ENCODE measurements at places on chromosomes 2 and 18.

DNA sequence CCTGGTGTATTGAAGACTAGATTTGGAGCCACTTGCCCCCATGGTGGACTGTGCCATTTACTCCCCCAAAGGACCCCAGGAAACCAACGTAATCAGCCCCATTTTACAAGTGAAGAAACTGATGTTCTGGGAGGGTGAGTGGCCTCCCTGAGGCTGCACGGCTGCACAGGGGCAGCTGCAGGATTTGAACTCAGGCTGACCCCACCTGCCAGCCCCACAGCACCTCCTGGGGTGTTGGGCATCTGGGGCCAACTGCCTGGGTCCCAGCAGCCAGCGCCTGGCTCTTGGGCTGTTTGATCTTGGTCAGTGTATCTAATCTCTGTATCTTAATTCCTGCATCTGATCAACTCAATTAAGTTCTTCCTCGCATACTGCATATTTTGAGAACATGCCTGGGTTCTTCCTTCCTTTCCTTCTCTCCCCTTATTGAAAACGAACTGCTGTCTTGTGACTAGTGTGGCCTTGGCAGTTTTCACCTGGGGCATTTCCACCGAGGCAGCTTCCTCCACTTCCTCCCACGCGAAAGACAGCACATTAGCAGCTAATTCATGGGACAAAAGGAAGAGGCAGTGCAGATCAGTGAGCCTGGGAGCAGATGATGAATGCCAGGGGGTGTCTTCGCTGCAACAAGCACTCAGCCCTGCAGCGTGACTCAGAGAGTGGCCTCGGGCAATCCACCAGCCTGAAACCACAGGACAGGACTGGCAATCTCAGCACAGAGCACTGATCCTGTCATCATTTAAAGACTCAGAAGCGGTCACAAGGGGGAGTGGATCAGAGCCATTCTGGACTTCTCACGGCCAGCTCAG lies 184.1 kb upstream of the RAB12 start:
- DNase-seq: no peak

GRCh38 chr2:15170070-15170775 lies 390.9 kb downstream of the NBAS start:
- no peak for DNase-seq

GRCh38 chr18:22040533-22040932 lies 128.9 kb upstream of the GATA6 start:
- no peak for DNase-seq

DNA sequence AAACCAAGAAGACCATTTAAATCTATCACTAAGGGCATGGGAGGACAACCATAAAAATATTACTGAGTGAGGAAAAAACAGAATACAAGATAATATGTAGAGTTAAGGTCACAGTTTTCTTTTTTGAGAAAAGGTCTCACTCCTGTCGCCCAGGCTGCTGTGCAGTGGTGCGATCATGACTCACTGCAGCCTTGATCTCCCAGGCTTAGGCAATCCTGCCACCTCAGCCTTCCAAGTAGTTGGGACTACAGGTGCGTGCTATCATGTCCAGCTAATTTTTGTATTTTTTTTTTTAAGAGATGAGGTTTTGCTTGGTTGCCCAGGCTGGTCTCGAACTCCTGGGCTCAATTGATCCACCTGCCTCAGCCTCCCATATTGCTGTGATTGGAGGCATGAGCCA lies 24.0 kb downstream of the POLR1A start:
- no peak for DNase-seq

GRCh38 chr2:196249860-196250259 lies 78.5 kb upstream of the STK17B start:
- no peak for DNase-seq

- no peak for DNase-seq
These were observed 42.7 kb upstream of the ACTR3 start for GRCh38 chr2:113847144-113847543.

DNA sequence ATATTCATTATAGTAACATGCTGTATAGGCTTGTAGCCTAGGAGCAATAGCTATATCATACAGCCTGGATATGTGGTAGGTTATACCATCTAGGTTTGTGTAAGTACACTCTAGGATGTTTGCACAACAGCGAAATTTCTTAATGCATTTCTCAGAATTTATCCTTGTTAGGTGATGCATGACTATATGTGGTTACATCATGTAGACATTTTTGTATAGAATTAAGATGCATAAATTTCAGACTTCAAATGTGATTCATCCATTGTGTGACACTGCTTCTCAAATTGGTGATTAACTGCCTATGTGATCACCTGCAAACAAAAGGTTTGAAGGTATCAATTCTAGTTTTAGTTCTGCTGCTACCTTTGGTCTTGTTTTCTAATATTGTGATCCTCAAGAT lies 1787.0 kb upstream of the PIK3C3 start:
- no peak for DNase-seq

GRCh38 chr2:105504459-105504858 lies 105.6 kb upstream of the FHL2 start:
- DNase-seq: no peak
